Activated naive CD8-positive, alpha-beta T cell treated with anti-CD3 and anti-CD28 coated beads for 36 hours (primary cell): ENCODE measurements at places on chromosomes 1 and 21.

DNA sequence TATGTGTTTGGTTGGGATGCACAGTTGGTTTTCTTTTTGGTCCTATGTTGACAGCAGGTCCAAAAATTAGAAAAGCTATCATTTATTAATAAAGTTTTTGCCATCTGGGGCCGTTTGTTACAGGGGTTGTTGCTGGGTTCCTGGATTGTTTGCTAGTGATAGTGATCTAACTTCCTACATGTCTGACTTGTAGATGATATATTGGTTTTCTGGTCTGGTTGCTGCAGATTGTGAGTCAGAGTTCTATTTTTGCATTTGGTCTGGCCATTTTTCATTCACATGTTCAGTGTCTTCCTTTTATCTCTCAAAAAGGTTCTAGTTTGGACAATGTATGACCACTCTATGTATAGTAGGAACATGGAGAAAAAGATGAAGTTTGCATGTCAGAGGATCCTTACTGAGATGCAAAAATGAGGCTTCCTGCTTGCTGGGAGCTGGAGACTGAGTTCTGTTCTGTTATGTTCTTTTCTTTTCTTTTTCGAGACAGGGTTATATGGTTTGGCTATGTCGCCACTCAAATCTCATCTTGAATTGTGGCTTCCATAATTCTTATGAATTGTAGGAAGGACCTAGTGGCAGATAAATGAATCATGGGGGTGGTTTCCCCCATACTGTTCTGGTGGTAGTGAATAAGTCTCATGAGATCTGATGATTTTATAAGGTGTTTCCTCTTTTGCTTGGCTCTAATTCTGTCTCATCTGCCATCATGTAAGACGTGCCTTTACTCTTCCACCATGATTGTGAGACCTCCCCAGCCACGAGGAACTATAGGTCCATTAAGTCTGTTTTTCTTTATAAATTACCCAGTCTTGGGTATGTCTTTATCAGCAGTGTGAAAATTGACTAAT is 4.2 kb upstream of the NVL start:
- no peak for DNase-seq

DNA sequence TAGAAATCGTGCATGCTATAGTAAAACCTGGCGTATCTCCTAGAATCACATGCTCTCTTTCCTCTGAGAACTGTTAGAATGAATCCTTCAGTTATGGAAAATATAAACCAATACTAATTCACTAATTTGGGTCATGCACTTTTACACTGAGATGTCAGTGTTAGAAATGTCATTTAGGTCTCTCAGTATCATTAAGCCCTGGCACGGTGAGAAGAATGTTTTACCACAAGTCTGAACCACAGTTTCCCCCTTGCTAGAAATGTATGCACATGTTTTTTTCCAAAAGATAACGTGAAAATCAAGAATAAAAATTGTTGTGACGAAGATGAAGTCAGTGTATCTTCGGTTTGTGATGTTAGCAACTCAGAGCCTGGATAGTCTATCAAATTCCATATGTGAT is 1062.7 kb upstream of the NCAM2 start:
- DNase-seq = no peak

GRCh38 chr1:228265167-228265566 is 57.3 kb downstream of the OBSCN start:
- DNase-seq = no peak

- peak; percentile 26 for DNase-seq
Measured at GRCh38 chr1:183635099-183635605, 431 bp downstream of the ARPC5 start.

DNA sequence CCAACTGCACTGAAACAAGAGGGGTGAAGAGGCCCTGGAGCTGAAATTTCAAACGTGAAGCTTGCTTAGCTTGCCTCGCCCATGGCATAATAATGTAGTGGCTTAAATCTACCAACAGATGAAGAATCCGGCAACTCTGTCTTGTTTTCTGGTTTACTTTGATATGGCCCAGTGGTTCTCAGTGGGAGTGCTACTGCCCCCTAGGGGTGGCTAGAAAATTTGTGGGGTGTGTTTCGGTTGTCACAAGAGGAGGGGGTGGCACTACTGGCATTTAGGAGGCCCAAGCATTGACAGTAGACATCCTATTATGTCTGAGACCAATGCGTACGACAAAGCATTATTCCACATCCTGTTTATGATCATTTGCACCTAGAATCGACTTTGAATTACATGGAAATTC is 51.9 kb upstream of the C8B start:
- no peak for DNase-seq

DNA sequence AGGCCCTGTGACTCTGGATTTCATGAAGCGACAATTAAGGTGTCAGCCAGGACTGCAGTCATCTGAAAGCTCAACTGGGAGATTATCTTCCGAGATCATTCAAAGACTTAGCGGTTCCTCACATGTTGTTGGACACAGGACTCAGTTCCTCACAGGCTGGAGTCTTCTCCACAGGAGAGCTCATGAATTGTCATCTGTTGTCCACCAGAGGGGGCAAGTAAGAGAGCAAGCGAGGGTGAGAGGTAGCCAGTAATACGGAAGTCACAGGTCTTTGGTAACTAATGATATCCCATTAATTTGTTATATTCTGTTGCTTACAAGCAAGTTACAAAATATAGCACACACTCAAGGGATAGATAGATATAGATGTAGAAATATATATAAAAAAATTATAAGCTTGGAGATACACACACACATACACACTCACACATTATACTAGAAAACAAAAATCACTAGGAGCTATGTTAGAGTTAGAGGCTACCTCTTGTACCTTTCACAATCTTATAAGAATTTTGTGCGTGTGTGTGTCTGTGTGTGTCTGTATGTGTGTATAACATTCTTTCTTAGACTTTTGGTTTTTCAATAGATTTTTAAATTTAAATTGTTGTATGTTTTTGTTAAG is 1695.3 kb downstream of the BRINP3 start:
- DNase-seq = no peak

DNA sequence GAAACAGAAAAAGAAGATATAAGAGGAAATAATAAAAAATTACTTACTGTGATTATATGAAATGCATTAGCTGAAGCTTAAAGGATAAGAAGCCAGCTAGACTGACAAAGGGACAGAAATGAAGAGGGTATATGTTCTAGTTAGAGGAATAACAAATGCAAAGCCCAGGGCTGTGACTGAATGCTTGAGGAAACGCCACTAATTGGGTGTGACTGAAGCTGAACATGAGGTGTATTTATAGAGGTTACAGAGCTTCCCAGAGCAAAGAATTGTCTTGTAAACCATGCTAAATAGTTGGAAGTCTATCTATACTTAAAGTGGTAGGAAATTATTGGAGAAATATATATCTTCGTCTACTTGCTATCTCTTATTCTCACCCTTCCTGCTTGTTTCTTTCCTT is 77.7 kb upstream of the PLPPR5 start:
- DNase-seq = no peak

GRCh38 chr1:211900441-211900840 is 69.9 kb upstream of the LPGAT1 start:
- DNase-seq = no peak

DNA sequence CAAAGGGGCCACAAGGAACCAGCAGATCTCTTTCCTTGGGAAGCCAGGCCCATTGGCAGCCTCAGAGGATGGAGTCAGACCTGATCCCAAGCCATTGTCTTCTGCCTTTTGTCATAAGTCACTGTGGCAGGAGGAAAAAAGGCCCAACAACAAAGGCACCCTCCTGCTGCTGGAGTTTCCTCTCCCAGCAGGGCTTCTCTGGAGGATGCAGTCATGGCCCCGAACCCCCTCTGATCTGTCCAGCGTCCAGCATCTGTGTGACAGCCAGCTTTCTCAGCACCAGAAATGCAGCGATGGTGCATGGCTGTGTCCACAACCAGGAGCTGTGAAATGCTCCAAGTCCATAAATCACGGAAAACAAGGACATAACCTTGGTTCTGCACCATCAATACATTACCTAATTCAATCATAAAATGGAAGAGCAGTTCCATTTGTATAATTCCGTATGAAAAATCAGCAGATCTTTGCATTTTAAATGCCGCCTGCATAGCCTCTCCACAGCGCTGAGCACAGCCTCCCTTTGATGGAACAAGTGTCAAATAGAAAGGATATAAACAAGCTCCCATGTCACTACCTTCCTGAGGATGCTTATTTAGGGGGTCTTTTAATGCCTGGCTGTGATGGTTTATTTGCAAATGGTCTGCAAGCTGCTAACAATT is 30.6 kb downstream of the AJAP1 start:
- DNase-seq = no peak

- no peak for DNase-seq
Measured at GRCh38 chr21:41656946-41657525, 109.8 kb downstream of the RIPK4 start.

- DNase-seq = no peak
Measured at GRCh38 chr1:18417316-18418269, 63.1 kb upstream of the KLHDC7A start.

DNA sequence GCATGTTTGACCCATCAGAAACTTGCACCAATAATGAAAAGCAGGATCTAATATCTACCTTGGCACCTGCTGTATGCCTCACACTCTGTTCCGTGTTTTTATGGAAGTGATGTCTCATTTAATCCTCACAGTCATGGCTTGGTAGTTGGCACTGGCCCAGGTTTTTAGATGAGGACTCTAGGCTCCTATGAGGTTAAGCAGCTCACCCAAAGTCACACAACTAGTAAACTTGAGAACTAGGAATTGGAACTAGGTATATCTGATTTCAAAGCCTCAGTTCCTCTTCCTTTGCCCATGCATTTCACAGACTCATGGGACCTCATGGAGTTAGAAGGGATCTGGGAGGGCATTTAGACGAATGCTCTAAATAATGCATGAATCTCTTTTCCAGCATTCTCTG is 21.3 kb upstream of the TARBP1 start:
- DNase-seq = peak; percentile 31

DNA sequence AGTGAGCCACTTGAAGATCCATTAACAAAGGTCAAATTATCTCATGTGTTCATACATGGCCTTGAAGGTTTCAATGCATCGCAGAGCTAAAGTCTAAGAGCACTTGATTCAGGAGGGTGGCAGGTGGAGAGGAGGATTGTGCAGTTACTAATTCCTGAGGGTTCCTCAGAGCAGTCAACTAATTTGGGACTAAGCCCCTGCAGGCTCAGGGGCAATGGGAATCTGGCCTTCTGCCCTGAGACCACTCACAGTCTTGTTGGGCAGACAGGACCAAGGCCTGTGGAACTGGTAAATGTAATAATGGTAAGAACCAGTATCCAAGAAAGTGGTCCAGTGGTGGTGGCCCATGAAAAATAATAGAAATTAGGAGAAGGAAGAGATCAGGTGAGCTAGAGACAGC is 127.4 kb upstream of the HMGB4 start:
- DNase-seq = no peak

- no peak for DNase-seq
Measured at GRCh38 chr1:58119971-58120370, 426.6 kb downstream of the OMA1 start.

DNA sequence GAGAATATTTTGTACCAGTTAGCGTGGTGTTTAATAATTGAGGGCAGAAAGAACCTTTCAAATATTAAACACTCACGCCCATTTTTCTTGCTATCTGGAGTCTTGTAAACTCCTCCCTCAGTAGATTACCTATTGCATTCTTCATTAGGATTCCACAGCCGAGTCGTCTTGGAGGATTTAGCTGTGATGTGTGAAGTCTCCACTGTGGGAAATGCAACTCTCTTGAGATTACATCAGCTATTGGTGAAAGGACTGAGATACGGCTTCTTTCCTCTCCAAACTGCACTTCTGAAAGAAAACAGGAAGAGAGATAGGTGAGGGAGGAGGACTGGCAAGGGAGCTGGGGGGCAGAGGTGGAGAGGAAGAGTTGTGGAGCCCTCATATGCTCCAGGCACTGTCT is 36.1 kb downstream of the ACTA1 start:
- DNase-seq = no peak

- no peak for DNase-seq
Measured at GRCh38 chr1:170318141-170318540, 172.4 kb downstream of the NTMT2 start.

- DNase-seq = no peak
Measured at GRCh38 chr1:21396516-21396915, 43.4 kb upstream of the NBPF3 start.

GRCh38 chr1:81391125-81391828 is 409.5 kb upstream of the ADGRL2 start:
- DNase-seq = no peak

DNA sequence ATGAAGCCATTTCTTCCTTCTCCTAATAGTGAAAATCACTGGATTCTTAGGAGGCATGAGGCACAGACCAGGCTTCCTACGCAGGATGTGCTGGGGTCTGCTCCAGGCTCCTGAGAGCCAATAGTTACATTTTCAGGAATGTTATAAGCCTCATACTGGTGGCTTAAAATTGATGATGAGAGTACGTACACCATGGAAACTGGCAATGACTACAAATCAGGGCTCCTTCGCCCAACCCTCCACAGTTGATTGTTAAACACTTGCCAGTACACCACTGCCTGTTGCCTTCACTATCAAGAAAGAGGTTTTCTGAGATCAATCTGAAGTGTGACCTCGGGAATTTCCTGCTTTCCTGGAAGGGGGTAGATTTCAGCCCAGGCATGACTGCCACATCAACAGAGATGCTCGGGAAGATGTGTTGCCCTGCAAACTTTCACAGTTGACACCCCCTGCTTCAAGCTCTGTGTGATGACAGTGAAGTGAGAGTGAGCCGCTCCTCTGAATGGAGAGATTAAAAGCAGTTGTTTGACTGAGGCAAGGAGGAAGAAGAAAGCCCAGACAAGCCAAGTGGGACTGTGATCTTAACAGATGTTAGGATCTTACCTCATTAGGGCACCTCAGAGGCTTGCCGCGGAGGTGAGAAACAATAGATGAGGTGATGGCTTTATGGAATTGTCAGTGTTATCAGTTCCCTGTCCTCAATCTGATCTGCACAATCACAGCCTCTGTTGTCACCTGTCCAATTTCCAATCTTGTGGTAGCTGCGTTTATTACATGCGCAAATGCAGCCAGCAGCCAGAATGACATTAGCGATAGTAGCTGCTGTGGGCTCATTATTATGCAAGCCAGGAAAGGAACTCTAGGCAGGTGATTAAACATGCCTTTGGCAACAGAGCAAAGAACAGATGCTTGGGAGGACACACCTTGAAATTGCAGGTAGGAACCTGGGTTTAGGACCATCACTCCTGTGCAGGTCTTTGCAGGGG is 277.3 kb downstream of the KAZN start:
- no peak for DNase-seq

GRCh38 chr1:10236405-10237156 is 26.2 kb downstream of the KIF1B start:
- no peak for DNase-seq

DNA sequence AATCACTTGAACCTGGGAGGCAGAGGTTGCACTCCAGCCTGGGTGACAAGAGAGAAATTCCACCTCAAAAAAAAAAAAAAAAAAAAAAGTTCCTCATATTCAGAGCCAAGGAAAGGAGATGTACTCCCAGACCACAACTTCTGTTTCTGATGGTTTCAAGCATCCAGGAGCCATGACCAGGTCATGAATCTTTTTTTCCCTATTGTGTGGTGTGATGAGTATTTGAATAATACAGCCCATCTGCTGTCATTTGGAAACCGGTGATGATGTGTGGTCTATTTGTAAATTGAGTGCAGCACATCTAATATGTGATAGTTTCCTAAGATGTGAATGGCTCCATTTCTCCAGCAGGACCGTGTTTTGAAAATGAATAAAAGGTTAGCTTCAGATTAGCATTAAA is 18.6 kb downstream of the PIK3CD start:
- DNase-seq = no peak

- DNase-seq = no peak
Measured at GRCh38 chr1:180312926-180313325, 82.9 kb downstream of the LHX4 start.
